Dorsolateral prefrontal cortex (tissue), 122 donors: ENCODE measurements at places on chromosomes 4 and X.

DNA sequence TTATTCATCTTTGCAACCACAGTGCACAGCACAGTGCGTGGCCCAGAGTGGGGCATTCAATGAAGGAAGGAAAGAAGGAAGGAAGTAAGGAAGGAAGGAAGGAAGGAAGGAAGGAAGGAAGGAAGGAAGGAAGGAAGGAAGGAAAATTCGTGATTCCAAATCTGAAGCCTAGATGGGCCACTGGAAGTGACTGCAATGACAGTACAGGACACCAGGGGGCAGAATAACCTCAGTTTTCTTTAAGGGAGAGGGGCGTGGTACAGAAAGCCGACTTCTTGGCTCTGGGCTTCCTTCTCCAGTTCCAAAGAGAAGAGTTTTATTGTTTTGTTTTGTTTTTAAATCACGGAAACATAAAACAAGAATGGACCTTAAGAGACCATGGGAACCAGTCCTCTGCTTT is 47.8 kb downstream of the APLN start:
- peak; percentile 51 for DNase-seq

DNA sequence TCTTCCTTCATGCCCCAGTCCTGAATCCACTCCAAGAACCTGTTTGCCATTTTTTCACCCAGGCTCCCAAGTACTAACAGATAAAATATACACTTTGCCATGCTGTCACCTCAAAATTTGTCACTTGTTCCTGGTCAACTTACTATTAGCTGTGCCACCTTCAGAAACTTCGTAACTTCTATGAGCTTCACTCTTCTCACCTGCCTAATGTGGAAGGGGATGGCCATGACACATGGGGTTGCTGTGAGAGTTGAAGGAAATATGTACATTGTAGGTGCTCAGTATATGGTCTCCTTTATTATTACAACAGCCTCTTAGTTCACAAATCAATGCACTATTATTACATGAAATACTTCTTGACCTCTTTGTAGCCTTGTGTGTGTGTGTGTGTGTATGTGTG is 10.4 kb downstream of the TMSB4X start:
- DNase-seq = no peak

- DNase-seq = no peak
Measured at GRCh38 chrX:38607976-38608375, 46.6 kb downstream of the TSPAN7 start.

DNA sequence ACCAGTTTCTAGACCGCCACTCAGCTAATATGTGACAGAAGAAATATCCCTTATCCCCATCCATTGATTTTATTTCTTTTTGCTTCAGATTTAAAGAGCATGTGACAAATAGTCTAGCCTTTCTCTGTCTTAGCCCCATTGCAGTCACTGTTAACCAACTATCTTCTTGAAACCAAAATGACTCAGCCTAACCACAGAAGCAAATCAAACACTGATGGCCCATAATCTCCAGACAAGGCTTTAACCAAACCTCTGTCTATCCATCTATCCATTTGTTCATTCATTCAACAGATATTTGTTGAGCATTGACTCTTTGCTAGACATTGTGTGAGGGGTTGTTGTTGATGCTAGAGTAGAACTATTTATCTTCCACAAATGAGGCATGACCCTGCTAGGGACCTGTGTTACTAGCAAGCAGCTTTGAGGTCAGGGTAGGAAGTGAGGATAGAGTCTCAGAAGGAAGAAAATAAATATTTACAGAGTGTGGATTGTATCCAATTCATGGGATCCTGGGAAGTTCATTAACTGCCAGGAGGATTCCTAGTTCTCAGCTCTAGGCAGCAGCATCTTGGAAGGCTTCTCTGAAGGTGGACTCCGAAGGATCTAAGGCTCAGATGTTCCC is 22.5 kb downstream of the HNRNPH2 start:
- no peak for DNase-seq

- no peak for DNase-seq
Measured at GRCh38 chr4:54513204-54513603, 144.6 kb upstream of the KIT start.

DNA sequence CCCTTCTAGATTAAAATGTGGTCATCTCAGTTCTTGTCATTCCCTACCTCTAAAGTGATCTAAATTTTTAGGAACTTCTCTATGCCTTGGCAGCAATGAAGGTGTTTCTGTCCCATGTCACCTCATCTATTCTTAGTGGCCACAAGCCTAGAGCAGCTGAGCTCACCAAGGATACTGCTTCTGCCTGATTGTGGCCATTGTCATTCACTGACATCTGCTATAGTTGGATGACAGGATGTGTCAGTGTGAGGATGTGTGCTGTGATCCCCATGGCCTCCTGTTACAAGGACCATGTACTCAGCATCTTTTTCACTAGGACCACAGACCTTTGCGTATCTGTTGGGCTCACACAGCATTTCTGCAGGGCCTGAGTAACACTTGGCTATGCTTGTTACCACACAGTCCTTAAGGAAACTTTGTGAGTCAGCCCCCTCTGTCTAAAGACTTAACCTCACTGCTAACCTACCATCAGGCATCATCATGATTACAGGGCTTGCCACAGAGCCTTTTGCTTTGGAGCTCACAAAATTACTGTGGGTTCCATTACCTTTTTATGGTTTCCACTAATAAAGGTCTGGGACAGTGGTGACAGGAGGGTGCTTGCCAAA is 421.0 kb downstream of the ADAM29 start:
- no peak for DNase-seq

GRCh38 chr4:173025131-173025530 is 143.5 kb upstream of the GALNT7 start:
- no peak for DNase-seq

DNA sequence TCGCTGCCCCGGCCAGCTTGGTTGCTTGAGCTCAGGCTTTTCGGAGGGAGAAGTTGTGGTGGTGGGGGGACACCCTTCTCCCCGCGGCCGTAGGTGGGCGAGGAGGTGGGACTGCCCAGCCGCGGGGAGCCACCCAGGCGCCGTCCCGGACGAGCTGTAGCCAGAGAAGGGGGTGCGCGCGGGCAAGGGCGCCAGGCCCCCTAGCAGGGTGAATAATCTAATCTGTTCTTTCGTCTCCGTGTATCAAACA is 3.1 kb downstream of the MID1IP1 start:
- no peak for DNase-seq

DNA sequence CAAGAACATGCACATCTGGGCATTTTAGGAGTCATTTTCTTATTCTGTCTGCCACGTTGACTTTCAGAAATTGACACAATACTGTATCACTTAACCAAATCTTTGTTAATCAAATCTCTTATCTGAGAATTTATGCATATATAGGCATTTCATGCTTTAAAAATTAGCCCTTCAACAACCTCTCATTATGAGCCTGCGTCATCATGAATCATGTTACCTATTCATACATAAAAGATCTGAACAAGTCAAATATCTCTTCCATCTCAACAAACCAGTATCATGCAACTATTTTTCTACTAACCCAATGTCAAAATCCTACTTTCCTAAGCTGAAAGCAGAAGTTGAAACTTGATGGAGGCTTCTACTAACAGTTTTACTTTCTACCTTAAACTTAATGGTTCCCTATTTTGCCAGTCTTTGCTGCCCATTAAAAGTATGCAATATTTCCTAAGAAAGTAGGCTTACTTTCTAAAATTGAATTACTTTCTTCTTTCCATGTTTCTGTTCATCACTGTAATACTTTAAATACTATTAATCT is 1.8 kb downstream of the ADAM29 start:
- no peak for DNase-seq

DNA sequence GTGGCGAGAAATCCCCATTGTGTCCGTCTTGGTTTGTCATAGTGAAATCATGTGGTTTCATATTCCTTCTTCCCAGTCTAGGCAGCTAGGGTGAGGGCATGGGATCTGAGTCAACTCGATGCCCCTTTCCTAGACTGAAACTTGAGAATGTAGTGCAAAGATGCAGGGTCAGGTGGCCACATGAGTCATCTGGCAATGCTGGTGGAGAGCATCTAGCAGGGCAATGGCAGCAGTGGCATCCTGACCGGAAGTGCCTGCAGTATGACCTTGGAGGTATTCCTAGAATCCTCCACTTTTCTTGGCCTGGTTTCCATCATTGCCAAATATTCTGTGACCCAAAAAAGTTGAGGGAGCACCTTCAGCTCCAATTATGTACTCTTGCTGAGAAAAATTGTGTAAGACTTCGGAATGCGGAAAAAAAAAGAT is 39.1 kb upstream of the TMEM184C start:
- no peak for DNase-seq

DNA sequence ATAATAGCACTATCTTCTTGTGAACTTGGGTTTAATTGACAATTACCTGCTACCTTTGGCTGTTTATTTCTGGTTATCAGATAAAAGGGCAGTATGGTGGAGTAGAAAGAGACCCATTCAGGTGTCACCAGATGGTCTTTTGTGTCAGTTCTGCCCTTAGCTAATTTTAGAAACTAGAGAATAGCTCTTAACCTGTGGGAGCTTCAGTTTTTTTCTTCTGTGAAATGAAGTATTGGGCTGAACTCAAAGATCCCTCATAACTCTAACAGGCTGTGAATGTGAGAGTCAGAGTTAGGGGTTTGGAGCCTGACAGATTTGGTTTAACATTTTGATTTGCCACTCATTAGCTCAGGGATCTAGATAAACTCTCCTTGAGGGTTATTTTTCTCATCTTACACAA is 335.2 kb downstream of the PPP1R2C start:
- DNase-seq = no peak

DNA sequence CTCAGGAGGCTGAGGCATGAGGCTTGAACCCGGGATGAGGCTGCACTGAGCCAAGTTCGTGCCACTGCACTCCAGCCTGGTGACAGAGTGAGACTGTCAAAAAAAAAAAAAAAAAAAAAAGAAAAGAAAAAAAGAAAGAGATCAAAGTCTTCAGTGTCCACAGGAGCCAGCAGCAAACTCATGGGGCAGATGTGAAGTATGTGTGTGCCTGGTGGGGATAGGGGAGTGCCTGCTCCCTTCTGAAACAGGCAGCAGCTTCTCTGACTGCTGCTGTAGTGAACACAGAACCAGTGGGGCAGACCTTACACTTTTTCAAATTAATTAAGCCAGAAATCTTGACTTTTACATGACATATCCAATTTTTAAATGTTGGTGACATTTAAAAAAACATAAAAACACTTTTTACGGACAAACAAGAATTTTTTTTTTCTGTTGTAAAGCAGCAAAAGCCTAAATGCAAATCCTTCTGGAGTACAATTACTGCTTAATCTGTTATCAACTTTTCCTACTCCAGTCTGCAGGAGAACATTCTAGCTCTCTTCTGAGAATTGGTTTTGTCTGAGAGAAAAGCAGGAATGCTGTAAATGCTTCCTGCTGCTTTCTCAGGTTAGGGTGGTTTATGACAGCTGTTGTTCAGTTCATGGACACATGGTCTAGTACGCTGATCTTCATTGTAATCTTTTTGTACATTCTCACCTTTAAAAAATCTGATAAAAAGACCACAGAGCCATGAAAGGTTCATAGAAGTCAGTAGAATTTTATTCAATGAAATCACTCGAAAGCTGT is 311.1 kb downstream of the CAMK2D start:
- DNase-seq = no peak

DNA sequence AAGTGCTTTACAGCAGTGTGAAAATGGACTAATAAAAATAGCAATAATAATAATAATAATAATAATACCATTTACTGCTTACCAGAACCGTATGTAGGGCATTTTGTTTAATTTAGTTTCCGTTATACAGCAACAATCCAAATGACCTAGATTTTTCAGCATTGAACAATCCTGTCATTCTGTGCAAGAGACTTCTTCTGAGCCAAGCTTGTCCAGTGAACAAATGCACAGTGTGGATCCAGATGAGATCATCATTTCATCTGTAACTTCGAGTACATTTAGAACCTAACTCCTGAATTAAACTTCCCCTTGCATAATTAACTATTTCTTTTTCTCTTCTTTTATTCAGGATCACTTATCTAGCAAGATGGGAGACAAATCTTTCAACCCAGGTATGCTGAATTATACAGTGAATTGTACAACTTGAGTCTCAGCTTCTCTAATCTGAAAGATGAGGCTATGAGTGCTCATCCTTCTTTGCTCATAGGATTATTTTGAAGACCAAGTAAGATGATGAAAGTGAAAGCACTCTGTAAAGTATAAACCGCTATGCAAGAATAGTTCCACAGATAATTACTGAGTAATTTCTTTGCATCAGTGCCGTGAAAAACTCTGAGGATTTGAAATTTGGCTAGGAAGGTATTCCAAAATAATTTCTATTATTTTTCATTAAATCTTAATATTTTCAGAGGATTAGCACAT is 6.6 kb downstream of the CLNK start:
- DNase-seq = no peak

- DNase-seq = no peak
Measured at GRCh38 chr4:100099746-100100145, 90.5 kb downstream of the DDIT4L start.

DNA sequence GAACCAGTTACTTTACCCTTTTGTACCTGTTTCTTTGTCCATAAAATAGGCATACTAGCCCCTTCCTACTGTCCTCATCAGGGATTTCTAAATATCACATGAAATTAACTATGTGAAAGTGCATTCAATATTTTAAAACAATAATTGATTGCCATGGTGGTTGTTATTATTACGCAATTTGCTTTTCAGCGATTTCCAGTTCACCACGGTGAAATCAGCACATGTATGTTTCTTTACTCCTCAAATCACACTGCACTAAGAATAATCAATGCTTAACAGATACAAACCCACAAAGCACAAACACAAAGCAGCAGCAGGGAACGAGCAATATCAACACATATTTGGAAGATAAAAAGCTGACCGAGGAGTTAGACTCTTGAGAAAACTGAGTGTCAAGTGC is 371.3 kb upstream of the NOCT start:
- no peak for DNase-seq

- no peak for DNase-seq
Measured at GRCh38 chrX:45232139-45232538, 31.5 kb upstream of the DIPK2B start.

- DNase-seq = no peak
Measured at GRCh38 chr4:152460488-152460887, 75.4 kb downstream of the FBXW7 start.

DNA sequence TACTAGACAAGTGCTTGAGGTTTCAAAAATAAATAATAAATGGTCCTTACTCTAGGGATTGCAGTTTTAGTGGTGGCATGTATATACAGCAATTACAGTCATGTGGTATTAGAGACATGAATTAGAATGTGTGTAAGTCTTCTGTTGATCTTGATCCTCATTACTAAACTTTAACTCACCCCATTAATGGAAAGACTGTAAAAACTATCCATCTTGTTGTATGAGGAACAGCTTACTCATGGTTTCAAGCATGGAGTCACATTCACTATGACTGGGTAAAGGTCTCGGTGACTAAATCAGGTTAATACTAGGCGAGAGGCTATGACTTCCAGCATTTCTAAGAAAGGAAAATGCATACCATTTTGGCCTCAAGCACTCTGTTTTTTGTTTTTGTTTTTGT is 107.0 kb upstream of the HPGD start:
- no peak for DNase-seq
